ENCODE measurements at places on chromosomes 5 and 9. TPM values are rescaled to one million over a fixed set of nuclear protein-coding genes. Genes with fewer than 3 reads are reported as not detected.

The SLC36A2 gene
- not detected for total RNA-seq

The PRRX2 gene
- total RNA-seq, result 0.49 TPM

The SPINK5 gene
- not detected for total RNA-seq

DNA sequence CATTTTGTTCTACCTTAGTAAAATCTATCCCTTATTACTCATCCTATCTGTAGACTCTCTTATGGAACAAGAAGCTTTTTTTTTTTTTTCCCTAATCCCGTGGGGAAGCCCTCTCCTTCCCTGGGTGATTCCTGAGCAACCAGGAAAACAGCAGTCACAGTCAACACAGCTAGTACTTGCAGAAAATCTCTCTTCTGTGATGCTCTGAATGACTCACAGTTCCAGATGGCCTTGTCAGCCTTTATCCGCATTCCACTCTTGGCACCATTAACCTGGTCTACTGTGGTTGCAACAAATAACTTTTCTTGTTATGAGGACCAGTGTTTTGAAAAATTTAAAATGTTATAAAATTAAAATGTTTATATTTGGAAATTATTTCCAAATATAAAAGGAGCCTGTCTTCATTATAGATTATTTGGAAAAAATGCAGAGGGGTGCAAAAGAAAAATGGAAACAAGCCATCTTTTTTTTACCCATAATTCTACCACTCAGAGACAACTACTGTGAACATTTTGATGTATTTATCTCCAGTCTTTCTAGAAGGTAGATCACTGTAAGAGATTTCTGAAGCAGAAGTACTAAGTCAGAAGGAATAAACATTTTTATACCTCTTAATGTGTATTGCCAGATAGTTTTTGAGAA, 486.7 kb downstream of the RAB3C start:
- DNase-seq, result no peak

GRCh38 chr5:173512637-173513435, 103.6 kb downstream of the BOD1 start:
- no peak for DNase-seq

GRCh38 chr5:122921826-122922225, 76.4 kb downstream of the SNX24 start:
- no peak for DNase-seq

DNA sequence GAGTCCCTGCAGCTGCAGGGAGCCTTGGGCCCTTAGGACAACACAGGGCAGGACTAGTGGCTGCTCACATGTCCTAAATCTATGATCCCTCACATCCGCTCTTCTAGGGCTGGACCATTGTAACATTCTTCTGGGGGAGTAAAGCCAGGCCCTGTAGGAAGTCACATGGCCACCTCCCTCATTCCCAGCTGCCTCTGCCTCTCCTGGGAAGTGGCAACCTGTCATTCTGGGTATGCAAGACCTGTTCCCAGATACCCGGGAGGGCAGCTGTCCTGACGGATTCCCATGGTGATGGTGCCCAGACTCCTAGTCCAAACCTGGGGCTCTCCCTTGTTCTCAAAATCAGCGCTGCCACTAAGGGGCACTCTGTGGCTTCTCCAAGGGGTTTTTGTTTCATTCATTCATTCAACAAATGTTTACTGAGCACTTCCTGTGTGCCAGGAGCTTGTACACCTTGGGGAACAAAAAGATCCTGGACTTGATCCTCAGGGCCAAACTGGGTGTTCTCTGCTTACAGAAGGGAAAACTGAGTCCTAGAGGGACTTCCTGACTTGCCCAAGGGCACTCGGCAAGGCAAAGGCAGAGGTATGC, 85.6 kb downstream of the PSD2 start:
- DNase-seq, result no peak

The CAMK4 gene
- 49.4 TPM for total RNA-seq

DNA sequence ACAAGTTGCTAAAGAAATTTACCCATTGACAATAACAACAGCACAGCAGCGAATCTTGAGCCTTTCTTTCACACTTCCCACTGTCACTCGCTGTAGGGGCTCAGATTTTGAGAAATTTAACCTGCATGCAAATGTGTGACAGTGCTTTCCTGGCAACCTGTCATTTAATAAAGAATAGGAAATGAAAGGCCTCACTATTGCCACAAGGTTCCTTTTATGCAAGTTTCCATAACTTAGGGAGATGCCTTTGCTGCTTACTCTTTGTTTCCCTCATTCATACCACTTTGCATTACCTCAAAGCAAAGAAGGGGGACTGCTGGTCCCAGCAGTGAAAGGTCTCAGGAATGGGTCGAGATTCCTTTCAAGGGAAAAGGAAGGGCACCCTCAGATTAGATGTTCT, 49.5 kb downstream of the PTCD2 start:
- DNase-seq, result no peak

The GLE1 gene
- 54.4 TPM for total RNA-seq

The PCDHGB7 gene
- total RNA-seq, result not detected

The CDKN2AIPNL gene
- total RNA-seq, result 42.0 TPM

GRCh38 chr5:171874234-171874633, 88.6 kb downstream of the SMIM23 start:
- DNase-seq, result no peak

The IRGM gene
- total RNA-seq, result 2.4 TPM

DNA sequence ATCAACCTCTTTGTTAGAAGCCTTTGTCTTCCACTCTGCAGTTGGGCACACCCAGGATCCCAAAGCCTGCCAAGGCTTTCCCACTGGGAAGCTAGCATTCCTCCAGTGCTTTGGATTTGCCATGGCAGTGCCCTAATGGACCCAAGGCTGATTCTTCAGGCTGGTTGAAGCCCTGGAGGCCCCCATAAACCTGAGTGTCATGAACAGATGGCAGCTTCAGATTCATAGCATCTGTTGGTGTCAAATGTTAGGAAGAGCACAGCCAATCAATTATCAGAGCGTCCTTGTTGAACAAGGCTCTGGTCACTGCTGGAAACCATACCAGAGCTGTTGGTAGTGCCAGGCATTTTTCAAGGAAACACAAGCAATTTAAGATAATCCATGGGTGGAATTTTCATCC, 241.1 kb upstream of the KLF4 start:
- DNase-seq, result no peak

DNA sequence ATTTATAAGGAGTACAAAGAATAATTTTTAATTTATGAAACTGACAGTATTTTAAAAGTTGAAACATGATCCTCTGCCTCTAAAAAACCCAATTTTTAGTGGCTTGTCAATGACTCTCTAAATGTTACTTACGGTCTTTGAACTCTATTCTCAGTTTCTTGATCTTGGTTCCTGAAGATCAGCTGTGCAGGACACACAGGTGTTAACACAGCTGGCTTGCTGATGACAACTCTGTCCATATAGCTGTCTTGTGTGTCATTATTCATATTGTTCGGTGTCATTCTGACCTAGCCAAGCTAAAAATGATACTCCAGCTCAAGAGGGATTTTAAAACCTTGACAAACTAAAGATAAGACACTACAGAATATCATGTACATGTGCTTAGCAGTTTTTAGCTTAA, 314.5 kb downstream of the CCDC171 start:
- DNase-seq, result no peak

GRCh38 chr5:98401656-98402055, 371.8 kb upstream of the RGMB start:
- no peak for DNase-seq

GRCh38 chr9:91809581-91810285, 140.3 kb downstream of the ROR2 start:
- DNase-seq, result no peak

GRCh38 chr9:137461316-137461662, 2.2 kb upstream of the NSMF start:
- DNase-seq, result no peak

The NEUROG1 gene
- not detected for total RNA-seq

- peak; percentile 62 for DNase-seq
These were observed 25.3 kb upstream of the LTC4S start for GRCh38 chr5:179768326-179769085.

GRCh38 chr5:151150471-151151262, 6.9 kb downstream of the ANXA6 start:
- DNase-seq, result peak; percentile 87

The PTPA gene
- total RNA-seq, result 88.0 TPM

The TCOF1 gene
- total RNA-seq, result 145 TPM

The DMRT3 gene
- total RNA-seq, result not detected

The NTRK2 gene
- 1.8 TPM for total RNA-seq

The IFNA21 gene
- not detected for total RNA-seq

The SPATA31C1 gene
- not detected for total RNA-seq

The TEX10 gene
- total RNA-seq, result 24.8 TPM

GRCh38 chr9:117715411-117715989, 11.3 kb downstream of the TLR4 start:
- DNase-seq, result no peak

Data from activated CD4-positive, alpha-beta T cell treated with anti-CD3 and anti-CD28 coated beads for 36 hours (primary cell).